Breast epithelium (tissue), 4 donors: ENCODE measurements at places on chromosomes 7 and 10. TPM values are rescaled to one million over a fixed set of nuclear protein-coding genes. Genes with fewer than 3 reads are reported as not detected.

SEMA3D gene
- total RNA-seq = 7.5 TPM

- H3K27ac ChIP-seq = peak overlapping the region; percentile 41
- H3K4me3 ChIP-seq = no peak overlapping the region
- no peak for DNase-seq
- no peaks in the 10 kb centered on the region for H3K36me3 ChIP-seq
- H3K4me1 ChIP-seq = peaks cover 3% of the 10 kb centered on the region
- no peaks in the 10 kb centered on the region for H3K27me3 ChIP-seq
These were observed 113.2 kb upstream of the ANKRD1 start for GRCh38 chr10:91034042-91034441.

NKX6-2 gene
- total RNA-seq = not detected

- no peak overlapping the region for H3K27ac ChIP-seq
- no peaks in the 10 kb centered on the region for H3K4me1 ChIP-seq
- no peak for DNase-seq
- H3K4me3 ChIP-seq = no peak overlapping the region
- no peaks in the 10 kb centered on the region for H3K27me3 ChIP-seq
- H3K36me3 ChIP-seq = no peaks in the 10 kb centered on the region
These were observed 282.6 kb downstream of the AUTS2 start for GRCh38 chr7:69880840-69881239.

DNA sequence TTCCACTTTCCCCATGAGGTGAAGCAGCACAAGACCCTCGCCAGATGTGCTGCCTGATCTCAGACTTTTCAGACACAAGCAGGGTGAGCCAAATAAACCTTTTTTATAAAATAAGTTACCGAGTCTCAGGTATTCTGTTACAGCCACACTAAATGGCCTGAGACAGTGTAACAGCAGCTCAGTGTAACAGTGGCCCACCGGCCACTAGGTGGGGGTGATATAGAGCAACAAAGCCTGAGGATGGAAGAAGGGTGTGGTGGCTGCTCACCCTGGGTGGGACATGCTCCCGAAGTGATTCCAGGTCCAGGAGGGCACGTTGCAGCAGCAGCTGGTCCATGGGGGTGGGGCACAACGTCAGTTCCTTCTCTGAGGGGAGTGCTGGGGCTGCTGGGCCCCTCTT is 44.6 kb downstream of the BMS1 start:
- no peaks in the 10 kb centered on the region for H3K36me3 ChIP-seq
- no peaks in the 10 kb centered on the region for H3K4me1 ChIP-seq
- DNase-seq = no peak
- no peaks in the 10 kb centered on the region for H3K27me3 ChIP-seq
- H3K4me3 ChIP-seq = no peak overlapping the region
- no peak overlapping the region for H3K27ac ChIP-seq

- no peak overlapping the region for H3K27ac ChIP-seq
- no peaks in the 10 kb centered on the region for H3K27me3 ChIP-seq
- no peak for DNase-seq
- no peaks in the 10 kb centered on the region for H3K36me3 ChIP-seq
These were observed 53.2 kb upstream of the SYPL1 start for GRCh38 chr7:106165337-106165736.

HSPA12A gene
- total RNA-seq = 13.2 TPM

- no peaks in the 10 kb centered on the region for H3K4me1 ChIP-seq
- H3K36me3 ChIP-seq = no peaks in the 10 kb centered on the region
- H3K27me3 ChIP-seq = no peaks in the 10 kb centered on the region
- DNase-seq = no peak
These were observed 479.5 kb downstream of the ZWINT start for GRCh38 chr10:55881588-55881987.

GRCh38 chr10:89625041-89625765 is 19.8 kb downstream of the PANK1 start:
- H3K36me3 ChIP-seq = no peaks in the 10 kb centered on the region
- DNase-seq = no peak
- no peak overlapping the region for H3K27ac ChIP-seq
- H3K4me3 ChIP-seq = no peak overlapping the region
- no peaks in the 10 kb centered on the region for H3K27me3 ChIP-seq
- no peaks in the 10 kb centered on the region for H3K4me1 ChIP-seq

ZNF777 gene
- 8.2 TPM for total RNA-seq

GRCh38 chr7:116269466-116269865 is 59.1 kb downstream of the TES start:
- H3K4me1 ChIP-seq = peaks cover 7% of the 10 kb centered on the region
- H3K4me3 ChIP-seq = no peak overlapping the region
- DNase-seq = no peak
- no peaks in the 10 kb centered on the region for H3K36me3 ChIP-seq
- no peaks in the 10 kb centered on the region for H3K27me3 ChIP-seq
- H3K27ac ChIP-seq = no peak overlapping the region

DNA sequence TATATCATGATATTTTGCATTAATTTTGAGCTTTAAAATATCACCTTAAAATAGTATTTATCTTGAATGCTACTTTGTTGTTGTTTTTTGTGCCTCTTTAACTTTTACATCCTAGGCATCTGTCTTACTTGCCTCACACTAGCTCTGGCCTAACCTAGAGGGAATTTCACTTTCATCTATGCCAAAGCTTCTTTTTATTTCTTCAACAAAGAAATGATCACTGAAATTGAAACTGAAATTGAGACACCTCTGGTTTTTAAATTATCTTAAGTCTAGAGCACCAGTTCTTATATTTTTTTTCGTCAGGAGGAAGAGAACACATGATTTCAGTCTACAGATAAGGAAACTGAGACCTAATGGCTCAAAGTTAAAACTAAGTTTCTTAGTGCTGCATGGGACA is 3.5 kb upstream of the SCIN start:
- no peak for DNase-seq
- H3K27me3 ChIP-seq = no peaks in the 10 kb centered on the region
- no peaks in the 10 kb centered on the region for H3K36me3 ChIP-seq
- no peak overlapping the region for H3K4me3 ChIP-seq
- H3K27ac ChIP-seq = no peak overlapping the region

DNA sequence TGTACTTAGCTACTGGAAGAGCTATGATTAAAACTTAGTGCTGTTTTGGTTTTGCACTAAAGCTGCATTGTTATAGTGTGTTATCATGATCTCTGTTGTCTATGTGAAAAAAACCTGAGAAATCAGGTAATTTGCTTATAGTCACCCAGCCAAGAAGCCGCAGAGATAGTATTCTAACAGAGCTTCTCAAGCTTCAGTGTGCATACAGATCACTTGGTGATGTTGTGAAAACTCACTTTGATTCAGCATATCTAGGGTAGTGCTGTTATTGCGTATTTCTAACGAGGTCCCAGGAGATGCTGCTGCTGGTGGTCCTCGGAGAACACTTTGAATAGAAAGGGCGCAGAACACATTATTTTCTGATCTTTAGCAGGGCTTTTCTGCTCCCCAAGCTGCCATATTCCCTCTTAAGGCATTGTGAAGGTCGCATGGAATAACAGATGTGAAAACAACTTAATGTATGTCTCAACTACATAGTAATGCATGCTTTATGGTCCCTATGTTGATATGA is 68.4 kb upstream of the PDCD4 start:
- no peaks in the 10 kb centered on the region for H3K27me3 ChIP-seq
- no peak overlapping the region for H3K4me3 ChIP-seq
- H3K36me3 ChIP-seq = no peaks in the 10 kb centered on the region
- no peaks in the 10 kb centered on the region for H3K4me1 ChIP-seq
- DNase-seq = no peak

DNA sequence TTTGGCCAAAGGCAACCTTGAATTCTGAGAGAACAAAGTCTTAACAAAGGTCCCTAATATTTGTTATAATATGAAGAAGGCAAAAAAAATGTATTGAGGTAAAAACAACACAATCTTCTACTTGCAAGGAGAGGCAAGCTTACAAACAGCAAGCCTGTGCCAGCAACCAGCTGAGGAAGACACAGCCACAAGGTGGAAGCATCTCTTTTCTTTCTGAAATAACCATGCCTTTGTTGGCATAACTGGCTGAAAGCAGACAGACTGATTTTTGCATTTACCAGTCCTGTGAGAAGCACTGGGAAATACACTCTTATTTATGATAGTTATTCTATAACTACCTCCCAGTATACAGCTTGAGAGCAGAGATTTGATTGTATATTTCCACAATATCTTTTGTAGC is 292.0 kb downstream of the PHTF2 start:
- H3K4me3 ChIP-seq = no peak overlapping the region
- DNase-seq = no peak
- H3K4me1 ChIP-seq = no peaks in the 10 kb centered on the region
- H3K27ac ChIP-seq = no peak overlapping the region
- H3K27me3 ChIP-seq = no peaks in the 10 kb centered on the region
- H3K36me3 ChIP-seq = no peaks in the 10 kb centered on the region

GRCh38 chr10:91591797-91592174 is 41.1 kb downstream of the PPP1R3C start:
- no peaks in the 10 kb centered on the region for H3K36me3 ChIP-seq
- no peak overlapping the region for H3K4me3 ChIP-seq
- peak overlapping the region; percentile 71 for H3K27ac ChIP-seq
- H3K4me1 ChIP-seq = no peaks in the 10 kb centered on the region

DNA sequence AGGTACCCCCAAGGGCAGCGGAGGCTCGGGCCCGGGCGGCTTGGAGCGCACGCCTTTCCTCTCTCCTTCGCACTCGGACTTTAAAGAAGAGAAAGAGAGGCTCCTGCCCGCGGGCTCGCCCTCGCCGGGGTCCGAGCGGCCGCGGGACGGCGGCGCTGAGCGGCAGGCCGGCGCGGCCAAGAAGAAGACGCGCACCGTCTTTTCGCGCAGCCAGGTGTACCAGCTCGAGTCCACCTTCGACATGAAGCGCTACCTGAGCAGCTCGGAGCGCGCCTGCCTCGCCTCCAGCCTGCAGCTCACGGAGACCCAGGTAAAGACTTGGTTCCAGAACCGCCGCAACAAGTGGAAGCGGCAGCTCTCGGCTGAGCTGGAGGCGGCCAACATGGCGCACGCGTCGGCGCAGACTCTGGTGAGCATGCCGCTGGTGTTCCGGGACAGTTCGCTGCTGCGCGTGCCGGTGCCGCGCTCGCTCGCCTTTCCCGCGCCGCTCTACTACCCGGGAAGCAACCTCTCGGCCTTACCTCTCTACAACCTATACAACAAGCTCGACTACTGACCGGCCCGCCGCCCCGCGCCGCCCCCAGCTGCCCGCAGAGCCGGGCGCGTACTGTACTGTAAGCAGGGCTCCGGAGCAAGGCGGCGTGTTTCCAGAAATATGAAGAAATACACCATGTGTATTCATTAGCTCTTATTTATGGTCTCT is 1.8 kb downstream of the HMX2 start:
- peak overlapping the region; percentile 36 for H3K4me3 ChIP-seq
- peaks cover 40% of the 10 kb centered on the region for H3K4me1 ChIP-seq
- H3K27ac ChIP-seq = no peak overlapping the region

SEMA3E gene
- 4.3 TPM for total RNA-seq

DNA sequence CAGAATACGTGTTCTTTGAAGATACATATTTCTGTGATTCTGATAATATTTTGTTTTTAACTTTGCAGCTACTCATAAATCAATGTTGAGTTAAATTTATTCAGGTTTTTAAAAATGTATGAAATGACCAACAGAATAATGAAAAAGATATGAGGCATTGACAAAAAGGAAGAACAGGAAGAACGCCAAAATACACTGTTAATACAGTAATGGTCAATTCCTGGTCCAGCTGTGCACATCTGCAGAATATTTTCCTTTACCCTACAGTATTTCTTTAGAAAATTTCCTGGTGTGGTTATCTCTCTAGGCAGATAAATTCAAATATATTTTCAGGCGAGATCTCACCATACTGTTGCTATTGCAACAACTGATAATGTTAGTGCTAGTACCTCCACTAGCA is 203.2 kb upstream of the DGKB start:
- DNase-seq = no peak
- no peak overlapping the region for H3K4me3 ChIP-seq
- H3K4me1 ChIP-seq = no peaks in the 10 kb centered on the region
- H3K27ac ChIP-seq = no peak overlapping the region
- H3K27me3 ChIP-seq = no peaks in the 10 kb centered on the region

DNA sequence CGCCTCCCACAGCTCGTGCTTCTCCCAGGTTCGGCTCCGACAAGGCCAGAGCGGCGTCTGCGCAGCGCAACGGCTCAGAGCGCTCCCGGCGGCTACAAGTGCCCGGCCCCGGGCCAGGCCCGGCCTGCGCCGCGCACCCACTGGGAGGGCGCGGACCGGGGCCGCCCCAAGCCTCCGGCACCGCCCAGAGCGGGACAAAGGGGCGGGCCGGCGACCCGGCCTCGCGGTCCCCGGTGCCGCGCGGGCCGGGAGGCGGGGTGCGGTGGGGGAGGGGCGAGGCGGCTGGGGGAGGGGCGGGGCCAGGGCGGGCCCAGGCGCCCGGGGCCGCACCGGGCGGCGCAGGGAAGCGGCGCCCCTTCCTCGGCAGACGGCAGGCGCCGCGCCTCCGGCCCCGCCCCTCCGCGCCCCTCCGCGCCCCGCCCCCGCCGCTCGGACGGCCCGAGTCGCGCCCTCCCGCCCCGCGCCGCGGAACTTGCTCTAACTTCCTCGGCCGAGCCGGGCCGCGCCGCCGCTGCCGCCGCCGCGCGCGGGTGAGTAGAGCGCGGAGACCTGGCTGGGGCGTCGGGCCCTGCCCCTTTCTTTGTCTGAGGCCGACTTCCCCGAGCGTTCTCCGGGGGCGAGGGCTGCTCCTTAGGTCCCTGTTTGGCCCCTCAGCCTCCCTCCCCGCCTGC is at the start of gene TSPAN14:
Gene TSPAN14 (plus strand): TSS at position 469 of the 671 bp plus-strand sequence. CDS start 34,924 bp downstream, outside the sequence.
- peak; percentile 76 for DNase-seq
- peak within 1 kb of the TSS; percentile 83 for H3K4me3 ChIP-seq
- H3K4me1 ChIP-seq = peaks cover 9% of the 10 kb centered on the region
- no peaks in the 10 kb centered on the region for H3K27me3 ChIP-seq
- H3K36me3 ChIP-seq = no peaks in the 10 kb centered on the region
- H3K27ac ChIP-seq = peak within 1 kb of the TSS; percentile 98

RGR gene
- total RNA-seq = 0.33 TPM

DNA sequence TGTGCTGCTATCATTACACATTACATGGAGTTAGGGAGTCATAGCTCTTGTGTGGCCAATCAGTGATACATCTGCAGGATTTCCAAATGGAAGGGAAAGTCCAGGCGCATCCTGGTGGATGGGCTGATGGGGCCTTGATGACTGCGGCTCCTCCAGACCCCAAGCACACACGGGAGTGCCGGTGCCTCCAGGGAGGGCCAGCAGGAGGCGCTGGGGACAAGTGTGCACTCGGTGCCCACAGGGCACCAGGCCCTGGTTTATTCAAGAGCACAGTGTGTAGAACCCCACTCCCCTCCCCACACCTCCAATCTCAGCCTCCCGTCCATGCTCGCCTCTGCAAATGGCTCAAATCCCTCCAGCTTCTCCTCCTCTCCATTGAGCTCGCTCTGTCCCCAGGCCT is 243.9 kb downstream of the USP6NL start:
- no peak overlapping the region for H3K27ac ChIP-seq
- no peaks in the 10 kb centered on the region for H3K36me3 ChIP-seq
- H3K27me3 ChIP-seq = no peaks in the 10 kb centered on the region
- DNase-seq = no peak
- H3K4me1 ChIP-seq = no peaks in the 10 kb centered on the region
- no peak overlapping the region for H3K4me3 ChIP-seq

- H3K4me1 ChIP-seq = no peaks in the 10 kb centered on the region
- H3K36me3 ChIP-seq = no peaks in the 10 kb centered on the region
- H3K27me3 ChIP-seq = no peaks in the 10 kb centered on the region
- H3K4me3 ChIP-seq = no peak overlapping the region
These were observed 2.2 kb downstream of the POLM start for GRCh38 chr7:44080118-44080517.

GRCh38 chr10:374354-374753 is 239.1 kb downstream of the ZMYND11 start:
- DNase-seq = no peak
- H3K4me1 ChIP-seq = no peaks in the 10 kb centered on the region

GRCh38 chr10:132254841-132255240 is 52.9 kb downstream of the STK32C start:
- H3K4me1 ChIP-seq = no peaks in the 10 kb centered on the region
- no peaks in the 10 kb centered on the region for H3K27me3 ChIP-seq
- no peak overlapping the region for H3K4me3 ChIP-seq
- no peak overlapping the region for H3K27ac ChIP-seq
- no peaks in the 10 kb centered on the region for H3K36me3 ChIP-seq

MBL2 gene
- total RNA-seq = not detected
